ENCODE measurements at places on chromosomes 3 and 15.

- DNase-seq, result no peak
Measured at GRCh38 chr3:87126321-87126720, 100.8 kb upstream of the CHMP2B start.

DNA sequence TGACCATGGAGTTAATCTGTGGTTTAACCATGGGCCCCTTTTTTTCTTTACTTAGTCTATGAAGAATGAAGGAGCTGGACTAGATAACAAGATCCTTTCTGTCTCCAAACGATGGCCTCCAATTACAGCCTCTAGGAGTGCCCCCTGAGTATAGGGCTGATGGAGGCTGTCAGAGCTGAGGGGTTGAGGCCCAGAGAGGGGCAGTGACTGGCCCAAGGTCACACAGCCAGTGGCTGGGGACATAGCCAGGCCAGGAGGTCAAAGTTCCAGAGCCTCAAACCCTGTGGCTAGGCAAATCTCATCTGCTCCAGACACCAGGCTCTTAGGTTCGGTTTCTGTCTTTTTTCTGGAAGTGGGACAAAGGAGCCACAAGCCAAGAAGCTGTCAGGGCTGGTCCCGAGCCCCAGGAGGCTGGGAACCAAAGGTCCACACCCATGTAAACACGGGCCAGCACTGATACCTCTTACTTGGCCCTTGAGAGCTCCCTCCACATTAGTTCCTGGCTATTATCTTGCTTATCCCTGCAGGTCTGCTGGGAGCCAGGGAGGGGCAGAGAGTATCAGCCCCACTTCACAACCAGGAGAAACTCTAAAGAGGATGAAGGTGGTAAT, 10.3 kb downstream of the RHOV start:
- DNase-seq, result no peak

GRCh38 chr3:61080737-61081445, 170.4 kb downstream of the FHIT start:
- DNase-seq, result no peak

GRCh38 chr15:47404877-47405276, 312.4 kb upstream of the SEMA6D start:
- DNase-seq, result no peak

DNA sequence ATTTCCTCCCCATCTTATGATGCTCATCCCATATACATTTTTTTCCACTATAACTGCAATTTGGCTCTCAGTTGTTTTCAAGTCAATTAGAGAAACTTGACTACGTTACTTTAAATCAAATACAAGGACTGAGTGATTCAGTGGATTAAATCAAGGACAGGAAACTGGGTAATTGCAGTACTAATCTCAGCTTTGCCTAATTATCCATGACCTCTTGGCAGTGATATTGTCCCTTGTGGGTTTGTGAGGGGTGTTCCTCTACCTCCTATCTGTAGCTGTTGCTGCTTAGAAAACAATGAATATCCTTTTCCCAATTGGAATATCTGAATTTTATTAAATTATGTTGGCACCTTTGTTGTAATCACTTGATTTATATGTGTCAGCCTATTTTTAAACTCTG, 79.4 kb downstream of the ZPLD1 start:
- DNase-seq, result no peak

GRCh38 chr15:37221671-37222145, 121.4 kb upstream of the MEIS2 start:
- DNase-seq, result no peak

- DNase-seq, result peak; percentile 34
Measured at GRCh38 chr15:65862682-65863081, 6.6 kb upstream of the RAB11A start.

DNA sequence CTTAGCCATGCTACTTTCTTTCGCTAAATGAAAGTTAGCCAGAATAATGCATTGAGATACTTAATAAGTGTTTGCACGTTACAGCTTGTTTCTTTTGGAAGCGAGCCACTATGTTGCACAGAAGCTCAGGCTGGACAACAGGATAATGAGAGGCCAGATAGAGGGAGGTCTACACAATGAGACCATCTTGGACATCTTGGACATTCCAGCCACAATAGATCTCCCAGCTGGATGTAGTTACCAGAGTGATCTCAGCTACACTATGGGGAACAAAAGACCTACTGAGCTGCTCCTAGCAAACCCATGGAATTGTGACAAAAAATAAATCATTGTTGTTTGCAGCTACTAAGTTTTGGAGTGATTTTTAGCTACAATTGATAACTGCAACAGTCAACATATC, 540.1 kb upstream of the SEMA6D start:
- no peak for DNase-seq

- no peak for DNase-seq
Measured at GRCh38 chr3:150703299-150703755, 393 bp downstream of the ERICH6 start.

DNA sequence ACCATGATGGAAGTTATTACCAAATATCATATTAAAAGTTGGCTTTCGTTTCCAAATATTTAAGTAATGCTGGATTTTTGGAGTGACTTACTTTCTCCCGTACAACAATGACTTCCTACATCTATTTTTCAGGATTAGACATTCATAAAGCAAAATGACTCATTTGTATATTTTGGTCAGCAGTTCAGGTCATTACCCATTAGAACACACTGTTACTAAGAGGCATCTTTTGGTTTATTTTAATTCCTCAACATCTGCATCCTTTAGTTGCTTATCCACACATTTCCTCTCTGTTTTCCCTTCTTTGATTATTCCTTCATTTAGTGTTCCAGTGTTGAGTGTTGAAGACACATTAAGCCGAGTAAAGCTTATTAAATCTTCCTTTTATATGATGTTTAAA, 348.2 kb downstream of the NAALADL2 start:
- no peak for DNase-seq

GRCh38 chr3:179093807-179094206, 22.2 kb upstream of the ZMAT3 start:
- DNase-seq, result no peak

DNA sequence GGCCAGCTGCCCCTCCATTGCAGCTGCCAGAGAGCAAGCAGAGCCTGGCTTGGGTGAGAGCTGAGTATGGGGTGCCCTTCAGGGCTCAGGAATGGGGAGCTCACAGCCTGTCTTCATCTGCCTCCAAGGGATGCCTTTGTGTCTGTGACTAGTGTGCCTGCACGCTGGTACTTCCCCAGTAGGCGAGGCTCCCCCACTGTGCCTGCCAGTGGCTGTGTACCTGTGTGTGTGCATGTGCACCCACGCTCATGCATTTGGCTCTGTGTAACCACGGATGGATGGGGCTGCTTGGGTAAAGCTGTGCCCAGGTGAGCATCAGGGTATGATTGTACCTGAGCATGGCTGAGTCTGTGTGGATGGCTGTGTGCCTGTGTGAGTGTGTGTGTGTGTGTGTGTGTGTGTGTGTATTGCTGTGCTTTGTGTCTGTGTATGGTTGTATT, 2.3 kb upstream of the GRM2 start:
- DNase-seq, result no peak

DNA sequence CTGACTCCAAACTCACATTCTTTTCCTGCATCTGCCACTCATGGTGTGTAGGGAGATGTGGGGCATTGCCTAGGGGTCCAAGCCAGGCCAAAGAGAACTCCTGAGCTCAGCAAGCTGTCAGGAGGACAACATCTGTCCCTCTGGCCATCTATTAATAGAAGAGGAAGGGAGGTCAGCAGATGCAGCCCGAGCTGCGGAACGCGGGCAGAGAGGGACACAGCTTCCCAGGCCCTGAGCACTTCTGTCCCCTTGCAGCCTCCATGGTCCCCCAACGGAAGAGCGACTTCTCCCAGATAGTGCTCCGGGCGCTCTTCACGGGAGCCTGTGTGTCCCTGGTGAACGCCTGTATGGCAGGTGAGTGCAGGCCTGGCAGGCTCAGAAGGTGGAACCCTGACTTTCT, 37.3 kb upstream of the PDE8A start:
- DNase-seq, result no peak

DNA sequence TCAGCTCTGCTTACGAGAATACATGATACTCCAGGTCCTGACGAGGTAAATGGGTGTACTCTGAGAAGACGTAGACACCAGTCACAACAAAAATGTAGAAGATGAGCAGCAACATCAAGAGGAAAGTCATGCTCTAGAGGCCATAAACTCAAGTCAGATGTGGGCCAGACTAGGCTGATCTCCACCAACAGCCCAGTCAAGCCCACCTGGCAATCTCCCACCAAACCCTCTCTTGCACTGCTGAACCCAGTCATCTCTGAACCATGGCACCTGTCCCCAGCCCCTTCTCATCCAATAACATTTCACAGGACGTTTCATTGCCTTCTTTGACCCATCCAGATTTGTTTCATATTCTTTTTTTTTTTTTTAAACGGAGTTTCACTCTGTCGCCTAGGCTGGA, 10.8 kb upstream of the PDIA3 start:
- no peak for DNase-seq
